ENCODE measurements at places on chromosomes 13 and 19.

- no peak for DNase-seq
Measured at GRCh38 chr19:19049406-19049805, 14.4 kb upstream of the SLC25A42 start.

DNA sequence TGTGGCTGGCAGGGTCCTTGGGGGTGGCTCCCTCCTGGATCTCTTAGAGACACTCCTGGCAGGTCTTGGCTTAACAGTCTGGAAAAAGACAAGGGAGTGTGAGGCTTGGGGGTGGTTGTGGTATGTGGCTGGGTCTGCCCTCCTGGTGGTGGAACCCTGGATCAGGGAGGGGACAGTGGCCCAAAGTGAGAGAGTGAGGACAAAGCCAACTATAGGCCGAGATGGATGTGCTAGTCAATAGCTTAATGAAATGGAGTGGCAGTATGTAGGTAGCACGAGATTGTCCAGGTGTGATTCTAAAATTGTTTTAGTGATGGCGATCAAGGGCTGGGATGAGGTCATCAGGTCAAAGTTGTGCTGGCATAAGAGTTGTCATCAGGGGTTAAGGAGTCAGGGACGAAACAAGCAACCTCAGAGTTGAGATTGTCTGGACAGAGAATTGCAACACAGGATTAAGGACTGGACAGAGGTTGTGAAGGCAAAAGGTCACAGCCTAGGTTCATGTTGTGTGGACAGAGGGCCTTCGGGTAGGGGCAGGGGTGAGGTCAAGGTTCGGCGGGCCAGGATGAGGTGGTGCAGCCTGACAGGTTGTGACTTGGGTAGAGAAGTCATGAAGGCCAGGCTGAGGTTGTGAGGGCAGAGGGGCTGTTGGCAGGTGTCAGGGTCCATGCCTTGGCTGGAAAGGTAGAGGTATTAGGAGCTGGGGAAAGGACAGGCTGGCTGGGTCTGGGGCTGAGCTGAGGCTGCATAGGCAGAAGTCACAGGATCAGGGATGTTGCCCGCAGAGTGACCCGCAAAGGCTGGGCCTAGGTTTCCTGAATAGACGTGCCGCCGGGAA is 4.5 kb upstream of the RASAL3 start:
- DNase-seq: no peak

DNA sequence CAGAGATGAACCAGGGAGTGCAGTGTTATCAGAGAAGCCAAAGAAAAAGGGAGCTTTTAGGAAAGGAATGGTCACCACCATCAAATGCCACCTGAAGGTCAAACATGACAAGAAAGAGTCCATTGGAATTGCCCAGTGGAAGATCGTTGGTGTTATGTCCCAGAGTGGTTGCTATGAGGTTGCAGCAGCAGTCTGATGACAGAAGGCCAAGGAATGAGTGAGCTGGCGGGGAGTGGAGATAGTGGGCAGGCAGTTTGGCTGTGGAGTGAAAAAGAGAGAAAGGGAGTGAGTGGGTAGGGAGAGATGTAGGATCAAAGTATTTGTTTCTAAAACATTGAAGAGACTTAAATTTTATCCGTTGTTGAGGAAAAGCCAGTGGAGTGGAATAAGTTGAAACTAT is 117.4 kb upstream of the WASF3 start:
- DNase-seq: no peak

DNA sequence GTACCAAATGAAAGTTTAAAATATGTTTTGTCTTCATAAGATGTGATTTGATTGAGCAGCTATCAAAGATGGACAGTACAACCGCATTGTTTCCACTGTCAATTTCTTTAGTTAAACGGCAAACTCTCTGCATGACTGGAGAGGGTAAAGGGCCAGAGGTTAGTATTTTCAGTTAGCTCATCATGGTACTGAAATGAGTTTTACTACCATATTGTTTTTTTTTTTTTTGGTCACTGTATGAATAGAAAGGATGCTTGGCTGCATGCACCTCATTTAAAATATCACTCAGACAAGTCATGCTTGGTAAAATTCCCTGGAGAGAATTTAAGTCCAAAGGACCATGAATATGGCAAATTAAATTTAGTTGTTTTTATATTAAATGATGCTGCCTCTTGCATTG is 942.1 kb upstream of the SPRY2 start:
- no peak for DNase-seq
